Mesenteric fat pad (tissue), 1 donor: ENCODE measurements at places on chromosomes 7 and 10. TPM values are rescaled to one million over a fixed set of nuclear protein-coding genes. Genes with fewer than 3 reads are reported as not detected.

Gene AOC1
- 0.67 TPM for total RNA-seq

Gene CALHM2
- 40.3 TPM for total RNA-seq

Gene PWWP2B
- 30.4 TPM for total RNA-seq

Gene AKR1C8
- total RNA-seq: 1.3 TPM

Gene PBLD
- 9.2 TPM for total RNA-seq

Gene SLC25A28
- total RNA-seq: 57.8 TPM

Gene HTRA1
- 191 TPM for total RNA-seq

Gene AGFG2
- total RNA-seq: 14.1 TPM

Gene RBAK
- total RNA-seq: 9.8 TPM

Gene COL13A1
- not detected for total RNA-seq

Gene ASB4
- 0.29 TPM for total RNA-seq

Gene RAPGEF5
- total RNA-seq: 55.2 TPM

Gene ANKRD2
- not detected for total RNA-seq

Gene GRID2IP
- not detected for total RNA-seq

Gene TSPAN15
- 109 TPM for total RNA-seq

Gene BET1
- total RNA-seq: 20.6 TPM

Gene GALNT17
- 2.2 TPM for total RNA-seq

Gene ANKRD61
- 0.45 TPM for total RNA-seq

Gene MBL2
- total RNA-seq: not detected

Gene EBF3
- total RNA-seq: 28.6 TPM

Gene EGR2
- total RNA-seq: 21.1 TPM

Gene ERVW-1
- not detected for total RNA-seq

Gene ZNF488
- 0.10 TPM for total RNA-seq

Gene LRIT1
- not detected for total RNA-seq

Gene CARD11
- 0.42 TPM for total RNA-seq

Gene FAM25C
- not detected for total RNA-seq

Gene PTPN20
- 0.74 TPM for total RNA-seq

Gene TAS2R5
- 1.1 TPM for total RNA-seq

Gene COL28A1
- 0.22 TPM for total RNA-seq

Gene SMKR1
- not detected for total RNA-seq

Gene SPDYE11
- total RNA-seq: not detected

Gene CLCN1
- 0.22 TPM for total RNA-seq

Gene OR6V1
- total RNA-seq: not detected

Gene MCM10
- total RNA-seq: 1.2 TPM

Gene OLAH
- 2.0 TPM for total RNA-seq

Gene EVX1
- 0.13 TPM for total RNA-seq

Gene TCTN3
- 27.3 TPM for total RNA-seq

Gene ANKRD1
- total RNA-seq: 1.6 TPM

Gene ADRA2A
- 187 TPM for total RNA-seq

Gene TACC2
- total RNA-seq: 31.0 TPM

Gene GPR15LG
- not detected for total RNA-seq

Gene UTF1
- not detected for total RNA-seq

Gene MAPK8
- 30.3 TPM for total RNA-seq

Gene OPALIN
- not detected for total RNA-seq

Gene PKD2L1
- total RNA-seq: 0.39 TPM

Gene STARD3NL
- total RNA-seq: 37.1 TPM

Gene ADCY1
- total RNA-seq: 3.3 TPM

Gene BPGM
- total RNA-seq: 12.4 TPM

Gene PTN
- total RNA-seq: 10.3 TPM
